ENCODE measurements at places on chromosomes 6 and 20.

- DNase-seq: peak; percentile 71
These were observed 1.6 kb upstream of the DBNDD2 start for GRCh38 chr20:45406260-45407066.

DNA sequence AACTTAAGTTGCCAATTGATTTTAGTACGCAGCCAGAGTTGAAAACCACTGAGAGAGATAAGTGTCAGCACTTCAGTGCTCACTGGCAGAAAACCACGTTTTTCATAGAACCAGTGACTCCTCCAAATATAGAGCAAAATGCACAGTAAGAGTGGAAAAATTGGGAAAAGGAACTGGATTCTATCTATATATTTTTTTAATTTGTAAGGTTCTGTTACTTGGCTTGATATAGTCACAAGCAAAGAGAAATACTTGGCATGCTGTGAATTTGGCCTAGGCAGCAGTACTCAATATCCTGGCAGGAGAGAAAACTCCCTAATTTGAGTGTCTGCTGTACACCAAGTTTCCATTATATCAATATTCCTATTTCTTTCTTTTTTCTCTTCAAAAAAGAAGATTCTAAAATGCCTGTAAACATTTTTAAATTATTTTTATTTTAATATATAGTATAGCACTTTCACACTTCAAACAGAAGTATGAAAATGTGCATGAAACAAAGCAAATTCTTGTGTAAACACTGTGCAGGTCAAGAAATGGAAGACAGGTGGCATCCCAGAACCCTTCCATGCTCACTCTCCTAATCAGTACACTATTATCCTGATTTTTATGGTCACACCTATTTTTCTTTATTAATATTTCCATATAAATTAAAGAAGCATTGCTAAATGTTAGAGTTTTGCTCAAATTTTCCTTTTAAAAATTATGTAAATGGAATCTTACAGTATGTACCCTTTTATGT is 561.8 kb upstream of the RNF217 start:
- peak; percentile 14 for DNase-seq

- DNase-seq: no peak
These were observed 8.5 kb downstream of the ACSS1 start for GRCh38 chr20:25049261-25050060.

DNA sequence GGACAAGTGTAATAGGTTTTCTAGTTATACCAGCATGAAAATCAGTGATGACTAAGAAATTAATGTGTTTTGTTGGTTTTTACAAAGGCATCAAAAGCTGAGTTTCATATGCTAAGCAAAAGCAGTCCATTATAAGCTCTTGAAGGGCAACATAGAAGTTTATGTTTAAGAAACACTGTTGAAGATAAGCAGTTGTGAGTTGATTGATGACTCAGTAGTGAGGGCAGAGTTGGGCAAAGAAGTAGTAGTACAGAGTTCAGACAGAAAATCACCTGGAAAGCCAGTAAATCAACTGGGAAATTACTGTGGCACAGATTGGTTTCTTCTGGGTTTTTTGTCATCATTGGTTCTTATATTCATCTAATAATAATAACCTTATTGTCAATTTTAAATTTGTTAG is 78.0 kb upstream of the SMIM8 start:
- DNase-seq: no peak

DNA sequence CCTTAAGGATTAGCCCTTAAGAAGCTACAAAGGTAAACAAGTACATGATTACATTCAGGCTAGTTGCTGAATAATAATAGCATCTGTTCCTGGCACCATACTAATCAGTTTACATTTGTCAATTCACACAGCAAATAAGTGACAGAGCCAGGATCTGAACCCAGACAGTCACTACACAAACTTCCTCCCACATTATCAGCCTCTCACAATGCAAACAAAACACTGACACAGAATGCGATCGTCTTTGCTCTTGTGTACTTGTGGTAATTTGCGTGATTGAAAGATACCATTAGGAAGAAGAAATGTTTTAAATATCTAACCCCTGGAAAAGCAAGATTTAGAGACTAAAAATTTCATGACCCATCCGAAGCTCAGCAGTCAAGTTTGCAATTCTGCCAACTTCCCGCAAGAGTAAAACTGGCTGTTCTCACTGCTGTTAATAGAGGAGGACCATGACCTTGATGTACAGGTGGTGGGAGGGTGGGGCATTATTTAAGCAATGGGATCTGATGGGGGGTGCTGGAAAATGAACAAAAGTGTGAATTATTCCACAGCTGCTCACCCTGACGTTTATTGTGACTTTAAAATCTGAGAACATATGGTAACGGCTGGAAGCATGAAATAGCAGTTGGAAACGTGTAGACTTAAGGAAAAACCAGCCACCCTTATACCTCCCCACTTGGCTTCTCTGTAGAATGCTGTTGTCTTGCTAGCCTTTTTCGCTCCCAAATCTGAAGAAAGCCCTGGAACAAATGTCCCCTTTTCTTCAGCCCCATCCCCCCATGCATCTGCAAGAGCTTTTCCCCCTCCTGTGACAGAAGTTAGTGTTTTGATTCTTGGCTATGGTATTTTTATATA is 95.3 kb upstream of the ARMC2 start:
- DNase-seq: no peak

- DNase-seq: no peak
These were observed 71.8 kb upstream of the L3MBTL3 start for GRCh38 chr6:129946439-129947140.

Data from eye (tissue), 1 donor.